ENCODE measurements at places on chromosomes 16 and 17. TPM values are rescaled to one million over a fixed set of nuclear protein-coding genes. Genes with fewer than 3 reads are reported as not detected.

DNA sequence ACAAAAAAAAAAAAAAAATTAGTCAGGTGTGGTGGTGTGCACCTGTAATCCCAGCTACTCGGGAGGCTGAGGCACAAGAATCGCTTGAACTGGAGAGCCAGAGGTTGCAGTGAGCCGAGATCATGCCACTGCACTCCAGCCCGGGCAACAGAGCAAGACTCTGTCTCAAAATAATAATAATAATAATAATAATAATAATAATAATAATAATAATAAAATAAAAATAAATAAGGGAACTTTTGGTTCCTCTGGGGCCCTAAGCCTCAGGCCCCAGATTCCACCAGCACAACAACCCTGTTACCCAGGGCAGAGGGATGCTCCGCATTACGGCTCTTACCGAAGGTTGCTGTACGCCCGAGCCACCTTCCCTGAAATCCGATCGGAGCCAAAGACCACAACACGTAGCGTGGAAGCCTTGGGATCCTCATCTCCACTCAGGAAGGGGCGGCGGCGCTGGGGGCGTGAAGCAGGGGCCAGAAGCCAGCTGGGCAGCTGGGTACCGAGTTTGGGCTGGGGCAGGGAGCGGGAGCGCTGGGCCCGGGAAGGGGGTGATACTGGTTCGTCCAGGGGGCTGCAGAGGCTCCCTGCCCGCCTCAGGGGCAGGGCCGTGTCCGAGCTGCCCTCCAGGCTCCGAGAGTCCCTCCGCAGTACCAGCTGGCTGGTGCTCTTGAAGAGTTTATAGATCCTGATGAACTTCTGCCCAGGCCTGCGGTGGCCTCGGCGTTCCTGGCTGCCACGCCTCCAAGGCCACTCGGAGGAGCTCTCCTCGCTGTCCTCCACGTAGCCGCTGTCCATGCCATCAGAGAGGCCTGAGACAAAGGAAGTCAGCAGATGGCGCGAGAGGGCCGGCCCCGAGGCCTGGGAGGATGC is 20.6 kb upstream of the PIK3R6 start:
- no peak for DNase-seq

DNA sequence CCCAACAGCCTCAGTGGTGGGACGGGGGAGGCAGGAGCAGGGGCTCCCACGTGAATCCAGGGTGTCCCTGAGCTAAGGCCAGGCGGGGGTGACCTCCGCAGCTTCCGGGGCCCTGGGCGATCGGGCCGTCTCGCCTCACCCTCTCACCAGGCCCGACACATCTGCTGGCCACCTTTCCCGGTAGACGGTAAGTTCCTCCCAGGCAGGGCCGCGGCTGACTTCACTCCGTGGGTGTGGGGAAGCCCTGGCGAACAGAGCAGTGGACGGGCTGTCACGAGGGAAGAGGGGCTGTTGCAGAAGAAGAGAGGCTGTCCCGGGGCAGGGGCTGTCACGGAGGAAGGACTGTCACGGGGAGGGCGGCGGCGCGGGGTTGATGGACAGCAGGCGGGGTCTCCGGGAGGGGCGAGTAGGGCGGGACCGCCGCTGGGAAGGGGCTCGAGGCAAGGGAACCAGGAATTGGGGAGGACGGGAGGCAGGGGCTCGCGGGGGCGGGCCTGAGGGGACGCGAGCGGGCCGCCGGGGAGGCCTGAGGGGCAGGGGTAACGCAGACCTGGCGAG is 498 bp downstream of the PKMYT1 start:
- DNase-seq: no peak

Gene P2RX1
- total RNA-seq: 160 TPM

Gene KRTAP3-2
- total RNA-seq: not detected

Gene STAC2
- total RNA-seq: not detected

DNA sequence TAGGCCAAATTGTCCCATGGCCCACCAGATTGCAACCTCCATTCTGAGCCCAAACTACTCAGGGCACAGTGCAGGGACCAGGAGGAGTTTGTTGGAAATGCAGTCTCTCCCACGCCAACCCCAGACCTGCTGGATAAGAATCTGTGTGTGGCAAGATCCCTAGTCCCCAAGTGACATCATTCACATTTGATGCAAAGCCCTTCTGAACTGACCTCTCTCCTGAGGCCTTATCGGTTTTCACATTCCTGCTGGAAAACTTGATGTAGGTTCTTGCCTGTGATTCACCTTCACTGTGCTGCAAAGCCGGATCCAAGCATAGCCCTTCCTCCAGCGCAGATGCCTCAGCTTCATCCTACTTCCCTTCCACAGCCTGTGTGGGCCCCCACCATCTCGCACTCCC is 6.6 kb upstream of the SHCBP1 start:
- DNase-seq: no peak

Gene FAM234A
- 47.4 TPM for total RNA-seq

Gene SLC2A4
- 1.9 TPM for total RNA-seq

- no peak for DNase-seq
Measured at GRCh38 chr17:77322514-77323412, 182.0 kb downstream of the SEC14L1 start.

- DNase-seq: no peak
Measured at GRCh38 chr17:22145605-22146178, 453.4 kb downstream of the KCNJ18 start.

All from hematopoietic multipotent progenitor cell (in vitro differentiated cells).